ENCODE measurements at places on chromosomes 7 and 10.
A peak's percentile ranks its signal among the peaks of the same experiment; 100 is the strongest.

GRCh38 chr7:50914460-50914859, 131.8 kb upstream of the GRB10 start:
- no peak for DNase-seq

DNA sequence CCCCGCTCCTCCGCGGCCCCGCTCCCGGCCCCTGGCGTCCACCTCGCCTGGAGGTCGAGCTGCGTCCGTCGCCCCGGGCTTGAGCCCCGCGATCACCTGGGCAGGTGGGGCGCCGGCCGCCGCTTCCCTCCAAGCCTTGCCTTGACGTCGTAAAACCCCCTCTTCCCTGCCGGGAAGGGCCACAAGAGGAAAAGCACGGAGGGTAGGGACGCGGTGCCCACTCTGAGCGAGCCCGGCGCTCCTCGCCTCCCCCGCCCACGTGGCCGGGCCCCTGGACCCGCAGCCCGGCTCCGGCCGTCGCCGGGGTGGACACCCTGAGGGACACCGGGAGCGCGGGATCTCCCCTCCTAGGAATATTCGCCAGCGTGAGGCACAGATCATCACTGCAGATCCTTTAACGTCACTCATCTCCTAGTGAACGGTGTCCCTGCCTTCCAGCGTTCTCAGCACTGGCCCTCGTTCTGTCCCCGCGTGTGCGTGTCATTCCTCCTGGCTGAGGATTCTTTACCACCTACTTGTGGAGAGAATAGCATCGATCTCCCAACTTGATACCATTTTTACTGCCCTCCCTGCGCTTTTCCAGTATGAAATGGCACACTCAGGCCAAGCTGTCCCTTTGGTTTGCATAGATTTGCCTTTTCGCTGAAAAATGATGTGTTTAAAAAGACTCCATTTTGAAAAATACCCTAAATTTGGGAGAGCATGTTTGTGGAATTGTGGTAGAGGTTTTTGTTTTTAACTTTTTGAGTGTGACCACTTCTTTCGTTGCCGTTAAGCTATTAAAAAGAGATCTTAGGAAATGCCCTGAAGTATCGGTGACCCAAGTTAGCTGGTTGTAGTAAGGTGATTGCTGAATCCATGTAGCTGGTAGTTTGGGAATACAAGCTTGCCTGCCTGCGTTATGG, 649 bp downstream of the ACTR3B start:
- peak; percentile 52 for DNase-seq

GRCh38 chr10:115657161-115657860, 564.1 kb downstream of the ATRNL1 start:
- no peak for DNase-seq

DNA sequence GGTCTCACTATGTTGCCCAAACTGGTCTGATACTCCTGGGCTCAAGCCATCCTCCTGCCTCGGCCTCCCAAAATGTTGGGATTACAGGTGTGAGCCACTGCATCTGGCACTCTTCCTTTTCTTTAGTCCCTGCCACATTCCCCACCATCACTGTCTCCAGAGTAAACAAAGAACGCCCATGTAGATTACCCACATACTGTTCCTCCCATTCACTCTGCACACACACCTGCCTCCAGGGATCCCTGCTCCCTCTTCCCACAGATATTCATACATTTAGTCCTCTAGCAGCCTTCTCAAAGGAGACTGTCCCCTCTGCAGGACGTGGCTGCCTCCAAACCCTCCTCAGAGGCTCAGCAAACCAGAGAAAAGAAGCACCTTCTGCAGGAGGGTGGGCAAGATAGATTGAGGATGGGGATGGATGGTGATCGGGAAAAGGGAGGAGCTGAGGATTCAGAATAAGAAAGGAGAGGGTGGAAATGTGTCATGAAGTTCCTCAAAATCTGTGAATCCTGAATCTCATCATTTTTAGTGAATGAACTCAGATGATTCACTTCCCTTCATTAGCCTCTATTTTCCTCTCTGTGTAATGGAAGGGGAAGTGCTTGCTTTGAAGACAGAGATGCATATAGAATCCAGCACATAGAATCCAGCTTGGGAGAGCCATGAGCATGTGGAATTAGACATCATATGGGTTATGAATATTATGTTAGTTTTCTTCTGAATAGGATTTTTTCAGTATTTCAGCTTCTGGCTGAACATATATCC, 5.5 kb upstream of the PLAU start:
- no peak for DNase-seq

GRCh38 chr7:114989531-114989930, 67.6 kb downstream of the MDFIC start:
- no peak for DNase-seq

DNA sequence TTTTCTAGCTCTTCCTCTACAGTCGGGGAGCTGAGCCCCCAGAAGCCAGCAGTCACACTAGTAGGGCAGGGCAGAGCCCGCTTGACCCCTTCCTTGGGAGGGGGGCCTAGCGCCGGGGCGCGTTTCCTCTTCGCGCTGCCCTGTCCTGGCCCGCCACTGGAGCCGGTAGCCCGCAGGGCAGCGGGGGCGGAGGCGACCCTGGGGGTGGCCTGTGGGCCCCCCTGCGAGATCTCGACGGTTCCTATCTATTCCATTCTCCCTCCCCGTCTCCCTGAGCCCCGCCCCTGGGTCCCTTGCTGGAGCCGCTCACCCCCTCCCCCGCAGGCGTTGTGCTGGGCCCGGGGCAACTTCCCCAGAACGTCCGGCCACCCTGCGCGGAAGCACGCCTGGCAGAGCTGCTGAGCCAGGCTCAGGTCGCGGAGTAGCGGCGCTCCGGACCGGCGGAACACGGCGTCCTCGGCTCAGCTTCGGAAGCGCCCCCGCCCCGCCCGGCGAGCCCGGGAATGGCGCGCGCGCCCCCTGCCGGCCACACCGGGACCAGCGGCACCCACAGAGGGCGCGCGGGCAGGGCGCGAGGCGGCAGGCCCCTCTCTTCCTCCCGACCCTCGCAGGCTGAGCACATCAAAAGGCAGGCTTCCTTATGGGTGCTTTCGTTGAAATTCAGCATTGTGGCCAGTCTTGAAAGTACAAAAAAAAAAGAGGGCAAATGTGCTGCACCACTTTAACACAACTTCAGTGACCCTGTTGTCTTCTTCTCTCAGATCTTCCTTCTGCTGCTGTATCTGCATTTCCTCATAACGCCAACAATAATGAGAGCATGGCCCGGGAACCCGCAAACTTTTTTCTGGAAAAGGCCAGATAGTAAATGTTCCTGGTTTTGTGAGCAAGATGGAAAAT, 327.6 kb downstream of the TNS3 start:
- DNase-seq = peak; percentile 79

DNA sequence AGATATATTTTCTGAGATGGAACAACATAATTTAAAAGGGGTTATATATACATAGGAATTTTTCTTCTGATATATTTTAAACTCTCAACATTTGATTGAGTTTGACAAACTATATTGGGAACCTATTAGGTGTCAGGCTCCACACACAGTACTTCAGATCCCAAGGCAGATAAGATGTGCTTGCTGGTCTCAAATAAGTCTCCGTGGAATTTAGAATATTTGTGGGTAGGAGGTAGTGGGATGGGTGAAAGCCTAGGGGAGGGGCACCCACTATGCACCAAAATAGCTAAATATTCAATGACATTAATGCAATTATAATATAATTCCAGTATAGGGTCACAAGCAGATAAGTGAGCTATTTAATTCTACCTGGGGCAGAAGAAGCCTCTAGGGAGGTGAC, 81.5 kb downstream of the ARL4A start:
- DNase-seq = no peak

DNA sequence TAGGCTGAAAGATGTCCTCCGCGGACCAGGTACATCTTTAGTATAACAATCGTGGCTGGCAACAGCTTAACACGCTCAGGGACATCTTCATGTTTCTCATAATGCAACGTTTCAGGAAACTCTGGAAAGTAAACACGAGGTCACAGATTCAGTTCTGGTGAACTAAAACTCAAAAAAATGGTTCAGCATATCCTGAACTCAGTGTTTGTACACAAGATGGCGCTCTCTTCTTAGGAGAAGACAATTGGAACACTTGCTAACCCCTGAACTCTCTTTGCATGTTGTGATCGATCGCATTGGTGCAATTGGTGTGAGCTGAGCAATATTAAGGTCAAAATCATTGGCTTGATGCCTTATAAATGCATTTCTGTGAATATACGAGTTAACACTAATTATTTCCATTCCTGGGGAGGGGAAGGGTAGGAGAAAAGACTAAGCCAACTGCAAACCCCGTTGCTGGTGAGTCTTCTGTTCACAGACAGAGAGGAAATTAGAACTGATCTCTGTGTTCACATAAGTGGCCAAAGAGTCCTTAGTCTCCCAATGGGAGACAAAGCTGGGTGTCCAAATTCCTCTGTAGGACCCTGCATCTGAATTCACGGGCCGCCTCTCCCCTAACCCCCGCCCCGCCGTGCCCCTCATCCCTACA, 52.6 kb upstream of the FAM180A start:
- DNase-seq = peak; percentile 75

DNA sequence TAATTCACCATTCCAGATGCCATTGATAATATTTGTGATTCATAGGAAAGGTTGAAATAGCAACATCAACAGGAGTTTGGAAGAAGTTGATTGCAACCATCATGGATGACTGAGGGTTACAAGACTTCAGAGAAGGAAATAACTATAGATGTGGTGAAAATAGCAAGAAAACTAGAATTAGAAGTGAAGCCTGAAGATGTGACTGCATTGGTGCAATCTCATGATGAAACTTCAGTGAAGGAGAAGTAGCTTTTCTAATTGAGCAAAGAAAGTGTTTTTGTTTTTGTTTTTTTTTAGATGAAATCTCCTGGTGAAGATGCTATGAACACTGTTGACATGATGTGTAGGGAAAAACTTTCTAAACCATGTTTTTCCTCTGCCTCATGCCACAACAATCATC, 18.7 kb upstream of the CD36 start:
- DNase-seq = no peak

- DNase-seq = no peak
These were observed 27.8 kb downstream of the SMURF1 start for GRCh38 chr7:99116144-99116543.

- DNase-seq = no peak
These were observed 440.4 kb downstream of the PLXNA4 start for GRCh38 chr7:132135746-132136385.

DNA sequence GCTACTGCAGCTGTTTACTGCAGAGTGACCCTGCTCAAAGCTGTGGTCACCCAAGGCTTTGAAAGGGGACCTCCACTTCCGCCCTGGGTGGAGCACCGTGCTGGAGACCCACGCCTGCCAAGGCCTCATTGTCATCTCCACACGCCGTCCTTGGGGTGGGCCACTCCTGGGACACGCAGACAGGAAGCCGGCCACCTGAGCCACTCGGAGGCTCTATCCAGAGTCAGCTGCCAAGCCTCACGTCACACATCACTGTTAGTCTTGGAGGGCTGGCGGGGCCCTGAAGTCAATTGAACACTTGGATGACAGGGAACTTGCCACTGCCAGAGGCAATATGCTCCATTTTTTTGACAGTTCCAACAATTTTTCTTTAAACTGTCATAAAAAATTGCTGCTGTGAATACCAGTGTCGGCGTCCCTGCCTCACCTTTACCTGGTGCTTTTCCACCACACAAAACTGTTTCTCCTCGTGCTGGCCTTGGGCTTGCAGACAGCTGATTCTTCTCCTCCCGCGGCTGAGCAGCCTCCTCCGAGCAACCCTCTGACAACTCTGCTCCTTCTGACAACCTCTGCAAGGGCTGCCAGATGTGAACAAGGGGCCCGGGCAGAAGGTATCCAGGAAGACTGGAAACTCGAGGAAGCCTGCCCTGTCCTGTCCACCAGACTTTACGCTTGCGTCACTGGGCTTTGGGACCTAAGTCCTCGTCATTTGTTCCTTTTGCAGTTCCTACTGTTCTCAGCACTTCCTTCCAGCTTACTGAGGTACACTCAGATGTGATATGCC, 81.9 kb downstream of the EGFR start:
- no peak for DNase-seq

DNA sequence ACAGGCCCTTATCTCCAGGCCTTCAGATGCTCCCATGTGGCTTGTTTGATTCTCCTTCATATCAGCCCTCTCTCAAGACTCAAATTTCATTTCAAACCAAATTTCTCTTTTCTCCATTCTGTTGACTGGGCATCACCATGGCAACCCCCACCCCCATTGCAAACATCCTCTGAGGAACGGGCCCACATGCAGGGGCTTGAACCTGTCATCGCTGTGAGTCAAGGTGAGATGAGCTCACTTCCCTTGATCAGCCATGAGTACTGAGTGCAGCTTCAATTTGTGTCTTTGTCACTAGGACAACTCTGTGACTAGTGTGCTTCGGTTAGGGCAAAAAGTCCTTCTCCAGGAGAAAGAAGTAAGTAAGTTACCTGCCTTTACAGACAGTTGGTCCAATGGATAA, 41.9 kb downstream of the CALML3 start:
- DNase-seq = no peak

GRCh38 chr7:22156205-22156604, 200.7 kb downstream of the RAPGEF5 start:
- DNase-seq = no peak

- no peak for DNase-seq
These were observed 200.5 kb downstream of the SKAP2 start for GRCh38 chr7:26663874-26664273.

GRCh38 chr10:131453721-131454634, 142.5 kb upstream of the TCERG1L start:
- DNase-seq = peak; percentile 42

- peak; percentile 5 for DNase-seq
These were observed 80.0 kb downstream of the C7orf25 start for GRCh38 chr7:42831718-42832522.

- DNase-seq = peak; percentile 28
These were observed 755 bp downstream of the FAM171A1 start for GRCh38 chr10:15370212-15370855.

DNA sequence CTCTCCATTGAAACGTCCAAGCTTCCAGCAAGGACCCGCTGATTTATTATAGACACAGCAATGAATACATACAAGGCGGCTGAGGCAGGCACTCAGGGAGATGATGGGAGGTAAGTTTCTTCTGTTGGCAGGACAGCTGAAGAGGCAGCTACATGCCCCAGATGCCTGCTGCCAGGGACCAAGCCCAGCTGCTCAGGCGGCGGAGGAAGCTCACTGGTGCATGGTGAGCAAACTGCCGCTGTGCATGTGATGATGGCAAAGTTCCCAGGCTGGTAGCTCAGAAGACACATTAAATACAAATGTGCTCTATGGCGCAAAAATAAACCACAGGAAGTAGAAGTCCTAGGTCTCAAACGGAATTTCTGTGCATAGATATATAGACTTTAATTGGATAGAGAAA, 2.3 kb downstream of the DNTT start:
- peak; percentile 26 for DNase-seq

Measured in KBM-7 (cell line).